Activated CD4-positive, alpha-beta T cell treated with anti-CD3 and anti-CD28 coated beads, Interleukin-2, amount 10 ng/mL, durations not matched to agents 7 days and 5 days (primary cell): ENCODE measurements at places on chromosomes 1 and 21. TPM values are rescaled to one million over a fixed set of nuclear protein-coding genes. Genes with fewer than 3 reads are reported as not detected.

DNA sequence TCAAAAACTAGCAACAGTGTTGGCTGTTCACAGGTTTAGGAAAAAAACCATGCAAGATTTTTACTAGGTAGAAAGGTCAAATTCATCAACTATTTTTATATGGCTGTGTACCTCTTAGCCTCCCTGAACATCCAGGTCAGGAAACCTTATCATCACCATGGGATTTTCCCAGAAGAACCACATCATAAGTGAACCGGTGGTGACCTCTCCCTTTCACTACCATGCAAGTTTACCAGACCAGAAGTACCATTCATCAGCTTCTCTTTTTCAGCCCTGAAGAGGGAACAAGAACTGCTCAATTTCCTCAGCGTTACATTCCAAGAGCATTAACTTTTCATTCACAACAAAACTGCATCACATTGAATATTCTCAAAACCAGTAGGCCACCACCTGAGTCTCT, 5.9 kb downstream of the SSBP3 start:
- no peak for DNase-seq

DNA sequence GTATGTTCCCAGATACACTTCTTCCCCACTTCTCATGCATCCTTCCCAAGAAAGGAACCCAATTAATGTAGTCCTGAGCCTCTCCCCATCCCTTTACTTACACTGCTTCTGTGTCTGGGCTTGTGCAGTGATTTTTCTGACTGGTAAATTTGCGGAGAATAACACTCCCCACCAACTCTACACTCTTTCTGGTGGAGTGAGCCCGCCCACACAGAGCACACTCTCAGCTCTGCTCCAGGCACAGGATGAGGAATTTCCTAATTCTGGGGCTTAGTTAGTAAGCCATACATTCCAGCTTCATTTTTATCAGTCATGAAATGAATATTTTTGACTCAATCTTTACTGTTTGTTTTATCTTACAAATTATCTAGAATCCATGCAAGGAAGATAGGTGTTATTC, 38.6 kb downstream of the FMO4 start:
- DNase-seq, result no peak

DNA sequence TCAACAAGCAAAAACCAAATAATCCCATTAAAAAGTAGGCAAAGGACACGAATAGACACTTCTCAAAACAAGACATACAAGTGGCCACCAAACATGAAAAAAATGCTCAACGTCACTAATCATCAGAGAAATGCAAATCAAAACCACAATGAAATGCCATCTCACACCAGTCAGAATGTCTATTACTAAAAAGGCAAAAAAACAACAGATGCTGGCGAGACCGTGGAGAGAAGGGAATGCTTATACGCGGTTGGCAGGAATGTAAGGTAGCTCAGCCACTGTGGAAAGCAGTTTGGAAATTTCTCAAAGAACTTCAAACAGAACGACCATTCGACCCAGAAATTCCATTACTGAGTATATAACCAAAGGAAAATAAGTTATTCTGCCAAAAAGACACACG, 145.1 kb upstream of the EDN2 start:
- DNase-seq, result no peak

- DNase-seq, result no peak
These were observed 19.6 kb downstream of the CCDC24 start for GRCh38 chr1:44010935-44011471.

SRP9 gene
- total RNA-seq, result 249 TPM

PBX1 gene
- total RNA-seq, result 0.12 TPM
